ENCODE measurements at places on chromosomes 12 and 14.
A peak's percentile ranks its signal among the peaks of the same experiment; 100 is the strongest.

GRCh38 chr14:38125481-38126037, 82.1 kb upstream of the SSTR1 start:
- no peak for DNase-seq

- DNase-seq = no peak
Measured at GRCh38 chr12:101604132-101604531, 9.4 kb downstream of the MYBPC1 start.

DNA sequence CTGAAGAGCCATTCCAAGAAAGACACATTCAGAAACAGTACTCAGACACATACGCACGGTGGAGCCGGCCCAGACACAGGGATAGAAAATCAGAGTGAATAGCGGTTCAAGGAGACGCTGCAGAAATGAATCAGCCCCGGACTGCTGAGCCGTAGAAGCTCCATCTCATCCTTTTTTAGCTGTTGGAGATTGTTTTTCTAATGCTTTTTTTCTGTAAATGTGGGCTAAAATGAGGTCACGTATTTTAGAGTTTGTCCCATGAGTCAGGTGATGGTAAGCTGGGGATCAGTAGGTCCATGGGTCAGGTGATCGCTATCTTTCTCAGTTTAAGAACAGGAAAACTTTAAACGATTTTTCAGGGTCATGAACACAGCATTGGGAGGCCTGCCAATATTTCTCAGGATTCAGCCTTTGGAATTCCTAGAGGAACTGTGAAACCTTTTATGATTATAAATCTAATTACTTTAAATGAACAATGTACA, 202.4 kb downstream of the ITPR2 start:
- DNase-seq = no peak

- no peak for DNase-seq
Measured at GRCh38 chr12:98893126-98893674, 248.1 kb downstream of the APAF1 start.

DNA sequence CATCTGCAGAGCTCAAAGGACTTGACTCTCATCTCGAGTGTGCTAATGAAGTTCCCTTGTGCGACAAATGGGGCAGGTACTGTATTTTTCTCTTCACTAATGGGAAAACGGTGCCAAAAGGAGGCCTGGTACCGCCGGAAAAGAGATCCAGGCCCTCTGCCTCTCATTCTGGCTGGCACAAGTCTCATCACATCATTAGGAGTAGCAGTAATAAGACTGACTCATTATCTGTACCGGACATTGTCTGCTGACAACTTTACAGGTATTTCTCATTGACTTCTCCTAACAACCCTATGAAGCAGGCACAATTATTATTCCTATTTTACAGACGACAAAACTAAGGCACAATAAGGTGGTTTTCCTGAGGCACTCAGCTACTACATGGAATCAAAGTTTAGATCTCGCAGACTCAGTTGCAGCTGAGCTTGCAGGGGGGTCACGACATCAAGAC, 668 bp downstream of the APPL2 start:
- DNase-seq = no peak

GRCh38 chr14:102993523-102993922, 63.8 kb downstream of the CDC42BPB start:
- peak; percentile 46 for DNase-seq

GRCh38 chr14:96056509-96057422, 17.6 kb downstream of the C14orf132 start:
- no peak for DNase-seq

DNA sequence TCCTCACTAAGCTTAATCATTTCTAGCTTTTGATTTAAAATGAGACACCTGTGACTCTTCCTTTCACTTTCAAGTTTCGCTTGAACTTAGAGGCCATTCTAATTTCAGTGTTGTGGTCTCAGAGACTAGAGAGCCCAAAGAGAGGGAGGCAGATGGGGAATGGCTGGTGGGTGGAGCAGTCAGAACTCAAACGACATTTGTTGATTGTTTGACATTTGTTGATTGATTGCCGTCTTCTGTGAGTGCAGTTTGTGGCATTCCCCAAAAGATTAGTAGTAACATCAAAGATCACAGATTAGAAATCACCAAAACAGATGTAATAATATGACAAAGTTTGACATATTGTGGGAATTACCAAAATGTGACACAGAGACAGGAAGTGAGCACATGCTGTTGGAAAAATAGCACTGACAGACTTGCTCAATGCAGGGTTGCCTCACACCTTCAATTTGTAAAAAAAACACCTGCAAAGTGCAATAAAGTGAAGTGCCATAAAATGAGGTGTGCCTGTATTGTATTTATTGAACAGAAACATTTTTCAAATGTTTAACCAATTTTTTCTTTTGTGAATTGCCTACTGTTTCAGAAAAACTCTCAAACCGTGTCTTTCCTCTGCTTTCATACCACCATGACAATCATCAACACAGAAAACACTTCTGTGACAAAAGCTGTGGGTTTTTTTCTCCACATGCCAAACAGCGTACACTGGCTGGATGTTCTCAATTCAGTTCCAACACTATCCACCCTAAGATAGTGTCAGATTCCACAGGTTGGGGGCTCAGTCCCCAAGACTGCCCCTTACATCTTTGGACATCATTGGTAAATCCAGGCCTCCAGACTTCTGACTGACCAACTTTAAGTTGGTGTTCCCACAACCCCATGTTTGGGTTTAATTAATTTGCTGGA, 376.3 kb upstream of the RGS6 start:
- DNase-seq = no peak

DNA sequence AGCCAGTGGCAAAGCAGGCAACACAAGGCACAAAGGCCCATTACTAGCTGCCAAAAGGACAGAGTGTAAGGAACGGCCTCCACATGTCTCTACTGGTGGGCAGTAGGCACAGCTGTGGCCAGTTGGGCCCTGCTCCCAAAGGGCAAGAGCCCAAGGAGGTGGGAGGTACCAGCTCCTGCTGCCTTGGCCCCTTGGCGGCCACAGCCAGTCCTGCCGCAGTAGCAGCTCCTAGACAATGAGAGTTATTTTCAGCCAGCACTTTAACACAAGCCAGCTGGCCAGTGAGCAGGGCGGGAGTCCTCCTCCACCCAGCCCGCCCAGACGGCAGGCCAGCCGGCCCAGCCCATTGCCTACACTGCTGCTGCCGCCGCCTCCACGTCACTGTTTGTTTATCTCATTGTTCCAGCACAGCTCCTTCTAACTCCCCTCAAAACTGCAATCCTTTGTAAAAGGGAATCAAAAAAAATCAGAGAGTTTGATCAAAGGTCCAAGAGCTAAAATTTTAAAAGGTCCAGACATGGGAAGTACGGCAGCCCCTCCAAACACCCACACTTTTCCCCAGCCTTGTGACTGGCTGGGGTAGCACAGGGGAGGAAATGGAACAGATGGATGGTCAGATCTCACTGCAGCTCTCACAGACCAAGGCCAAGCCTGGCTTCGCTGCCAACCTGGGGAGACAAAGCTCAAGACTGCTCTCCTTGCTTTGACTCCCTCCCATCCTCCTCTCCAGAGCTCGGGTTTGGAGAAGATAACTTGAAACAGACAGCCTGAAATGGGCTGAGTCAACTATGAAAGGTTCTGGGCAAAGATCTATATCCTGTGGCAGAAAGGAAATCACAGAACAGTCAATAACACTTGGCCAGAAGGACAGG, 33.5 kb downstream of the FMNL3 start:
- DNase-seq = no peak

- DNase-seq = no peak
Measured at GRCh38 chr12:131452444-131452860, 258.4 kb upstream of the SFSWAP start.

- no peak for DNase-seq
Measured at GRCh38 chr12:92629349-92630065, 73.3 kb upstream of the PLEKHG7 start.
